Erythroblast (primary cell): ENCODE measurements at places on chromosomes 4 and X.

GRCh38 chr4:134628066-134628465 is 426.5 kb upstream of the PABPC4L start:
- no peak for DNase-seq

- peak; percentile 87 for DNase-seq
Measured at GRCh38 chr4:128471576-128471975, 184.0 kb upstream of the PGRMC2 start.

DNA sequence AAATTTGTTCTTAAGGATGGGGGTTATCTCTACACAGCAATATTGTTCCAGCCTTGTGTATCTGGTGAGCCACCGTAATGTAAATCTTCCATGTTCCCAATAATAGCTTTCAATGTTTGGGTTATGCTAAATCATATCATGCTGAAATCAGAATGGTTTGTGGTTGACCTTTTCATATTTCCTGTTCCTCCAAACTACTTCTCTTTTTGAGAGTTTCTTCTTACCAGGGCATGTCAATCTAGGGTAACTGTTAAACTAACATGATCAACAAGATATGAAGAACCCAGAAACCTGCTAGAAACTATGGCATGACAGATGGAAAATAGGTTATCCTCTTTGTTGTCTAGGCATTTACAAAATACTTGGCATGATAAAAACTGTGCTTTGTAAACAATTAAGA is 22.0 kb downstream of the TNMD start:
- DNase-seq = no peak

GRCh38 chr4:152660526-152660925 is 19.3 kb downstream of the TMEM154 start:
- no peak for DNase-seq

DNA sequence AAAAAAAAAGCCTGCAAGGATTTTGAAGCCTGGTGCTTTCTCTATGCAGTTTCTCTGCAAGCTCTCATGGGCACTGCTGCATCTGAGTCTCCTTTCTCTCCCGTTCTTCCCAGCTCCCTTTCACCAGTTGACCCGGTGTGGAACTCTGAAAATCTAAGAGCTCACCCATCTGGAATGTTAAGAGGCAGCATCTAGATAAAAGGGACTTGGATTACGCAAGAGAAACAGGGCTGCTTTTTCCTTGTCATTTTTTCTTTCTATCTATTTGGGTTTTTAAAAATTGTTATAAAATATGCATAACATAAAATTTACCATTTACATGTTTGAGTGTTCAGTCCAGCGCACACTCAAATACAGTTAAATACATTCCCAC is 95.2 kb upstream of the RPS6KA3 start:
- DNase-seq = no peak
